T-cell (primary cell): ENCODE measurements at places on chromosomes 7 and 10.
A peak's percentile ranks its signal among the peaks of the same experiment; 100 is the strongest.

DNA sequence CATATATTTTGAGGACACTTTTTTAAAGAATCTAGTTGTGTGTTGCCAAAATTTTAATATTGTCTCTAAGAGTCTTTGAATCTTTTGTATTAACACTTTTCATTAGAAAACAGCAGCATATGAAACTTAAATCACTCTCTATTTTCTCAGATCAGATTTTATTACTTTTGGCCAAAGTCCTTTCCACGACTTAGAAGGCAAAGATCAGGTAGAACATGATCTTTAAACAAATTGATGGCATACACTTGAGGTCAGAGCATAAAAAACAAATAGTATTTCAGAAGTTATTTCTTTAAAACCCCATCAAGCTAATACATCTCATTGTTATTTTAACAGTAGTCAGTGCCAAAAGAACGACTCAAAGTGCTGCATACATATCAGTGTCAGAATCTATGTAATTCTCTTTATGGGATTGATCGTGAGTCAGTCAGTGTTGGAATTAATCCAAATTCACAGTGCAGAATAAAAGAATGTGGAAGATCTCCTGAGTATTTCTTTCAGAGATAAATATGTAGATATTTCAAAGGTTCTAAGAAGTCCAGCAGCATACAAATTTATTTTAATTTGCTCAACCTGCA is 9.6 kb upstream of the AGMO start:
- no peak for DNase-seq

GRCh38 chr10:33334153-33334804 is at the start of gene NRP1:
Gene NRP1 (minus strand): TSS chr10:33334667. CDS start chr10:33334382, 285 bp downstream.
- DNase-seq, result peak; percentile 7

GRCh38 chr7:1844336-1844950 is 174.4 kb downstream of the ELFN1 start:
- DNase-seq, result no peak

DNA sequence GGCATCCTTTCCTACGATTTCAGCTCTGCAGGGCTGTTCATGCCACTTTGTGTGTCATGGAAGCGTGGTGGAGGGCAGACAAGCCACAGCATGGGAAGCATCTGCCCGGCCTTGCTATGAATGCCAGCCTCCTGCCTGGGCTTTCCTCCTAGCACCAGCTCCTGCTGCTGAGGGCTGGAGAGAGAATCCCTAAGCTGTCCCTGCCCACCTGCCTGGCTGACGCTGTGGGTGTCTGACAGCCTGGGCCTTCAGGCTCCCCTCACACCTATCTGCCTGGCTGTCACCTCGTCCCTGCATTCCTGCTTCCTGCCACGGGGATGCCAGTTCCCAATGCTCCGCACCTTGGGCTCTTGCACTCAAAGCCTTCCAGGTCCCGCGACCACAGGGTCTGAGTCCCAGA is 606.5 kb upstream of the MGMT start:
- DNase-seq, result no peak

GRCh38 chr7:5143935-5144903 is 45.8 kb upstream of the WIPI2 start:
- DNase-seq, result peak; percentile 92

DNA sequence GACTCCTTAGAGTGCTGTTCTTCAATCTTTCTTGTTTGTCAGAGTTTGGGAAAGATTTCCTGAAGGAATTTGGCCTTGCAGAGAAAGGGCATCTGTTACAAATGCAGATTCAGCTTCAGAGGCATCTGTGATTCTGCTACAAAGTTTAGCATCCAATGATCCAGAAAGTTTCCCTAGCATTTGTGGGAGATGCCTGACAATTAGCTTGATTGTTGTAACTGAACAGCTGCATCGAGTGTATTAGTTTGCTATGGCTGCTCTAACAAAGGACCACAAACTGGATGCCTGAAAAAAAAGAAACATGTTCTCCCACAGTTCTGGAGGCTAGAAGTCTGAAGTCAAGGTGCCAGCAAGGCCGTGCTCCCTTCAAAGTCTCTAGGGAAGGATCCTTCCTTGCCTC is 365.1 kb downstream of the GRID1 start:
- no peak for DNase-seq

DNA sequence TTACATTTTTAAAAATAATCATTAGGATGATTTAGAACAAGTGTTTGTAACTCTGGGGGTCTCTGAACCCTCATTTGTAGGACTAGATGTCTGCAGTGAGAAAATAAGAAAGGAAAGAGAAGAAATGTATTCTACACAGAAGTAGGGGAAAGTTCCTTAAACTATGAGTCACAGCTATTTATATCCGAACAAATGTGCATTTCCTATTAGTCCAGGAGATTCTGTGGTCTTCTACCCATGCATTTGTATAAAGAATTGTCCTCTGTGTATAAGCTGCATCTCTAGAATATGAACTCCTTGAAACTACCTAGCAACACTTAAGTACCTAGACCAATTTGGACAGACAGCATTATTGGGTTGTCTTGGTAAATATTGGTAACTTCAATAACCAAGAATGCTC is 15.9 kb upstream of the CD36 start:
- DNase-seq, result no peak

DNA sequence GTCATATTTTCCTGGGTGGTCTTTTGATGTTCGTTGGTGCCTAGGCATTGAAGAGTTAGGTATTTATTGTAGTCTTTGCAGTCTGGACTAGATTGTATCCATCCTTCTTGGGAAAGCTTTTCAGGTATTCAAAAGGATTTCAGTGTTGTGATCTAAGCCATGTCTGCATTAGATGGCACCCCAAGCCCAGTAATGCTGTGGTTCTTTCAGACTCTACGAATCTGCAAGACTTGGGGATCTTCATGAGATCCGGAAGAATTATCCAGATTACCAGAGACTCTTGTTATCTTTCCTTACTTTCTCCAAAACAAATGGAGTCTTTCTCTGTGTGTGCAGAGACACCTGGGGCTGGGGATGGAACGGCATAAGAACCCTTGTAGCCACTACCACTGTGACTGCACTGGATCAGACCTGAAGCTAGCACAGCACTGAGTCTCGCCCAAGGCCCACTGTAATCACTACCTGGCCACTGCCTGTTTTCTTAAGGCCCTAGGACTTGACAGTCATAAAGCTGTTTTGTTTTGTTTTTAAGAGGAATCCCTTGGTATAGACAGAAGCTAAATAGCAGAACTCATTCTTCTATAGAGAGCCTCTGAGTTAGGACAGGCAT is 75.5 kb downstream of the MARCHF5 start:
- no peak for DNase-seq

- no peak for DNase-seq
These were observed 10.1 kb upstream of the PON1 start for GRCh38 chr7:95334447-95334846.

DNA sequence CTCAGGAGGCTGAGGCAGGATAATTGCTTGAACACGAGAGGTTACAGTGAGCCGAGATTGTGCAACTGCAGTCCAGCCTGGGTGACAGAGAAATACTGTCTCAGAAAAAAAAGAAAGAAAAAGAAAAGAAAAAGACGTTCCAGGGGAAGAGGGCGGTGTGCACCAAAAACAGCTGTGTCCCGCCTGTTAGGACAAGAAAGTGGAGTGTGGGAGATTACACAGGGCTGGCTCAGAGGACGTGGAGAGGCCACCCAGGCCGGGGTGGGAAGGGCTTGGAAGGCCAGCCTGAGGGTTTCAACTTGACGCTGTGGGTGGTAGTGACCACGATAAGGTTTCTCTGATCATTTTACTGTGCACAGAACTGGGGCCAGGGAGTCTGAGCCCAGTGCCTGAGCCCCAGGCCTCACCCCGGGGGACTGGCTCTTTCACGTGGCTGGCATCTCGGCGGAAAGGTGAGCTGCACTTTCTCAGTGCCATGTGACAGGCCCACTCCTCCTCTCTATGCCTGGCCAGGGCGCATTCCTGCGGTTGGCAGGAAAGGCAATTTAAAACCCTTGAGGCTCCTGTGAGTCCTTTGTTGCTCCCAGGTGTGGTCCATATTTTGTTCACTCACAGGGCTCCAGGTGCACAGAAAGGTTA is 13.9 kb downstream of the RHBDD2 start:
- no peak for DNase-seq

DNA sequence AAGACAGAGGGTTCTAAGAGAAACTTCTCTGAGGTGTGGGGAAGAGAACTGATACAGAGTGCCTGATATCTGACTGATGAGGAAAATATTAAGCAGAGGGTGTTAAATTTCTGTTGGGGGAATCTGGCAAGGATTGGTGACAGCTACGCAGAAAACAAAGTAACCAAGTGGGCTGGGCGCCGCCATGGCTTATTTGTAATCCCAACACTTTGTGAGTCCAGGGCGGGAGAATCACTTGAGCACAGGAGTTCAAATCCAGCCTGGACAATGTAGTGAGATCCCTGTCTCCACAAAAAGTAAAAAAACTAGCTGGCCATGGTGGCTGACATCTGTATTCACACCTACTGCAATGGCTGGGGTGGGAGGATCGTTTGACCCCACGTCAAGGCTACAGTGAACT is 2.1 kb upstream of the C7orf25 start:
- no peak for DNase-seq

GRCh38 chr10:46326066-46326465 is 39.3 kb downstream of the ANTXRL start:
- DNase-seq, result no peak

GRCh38 chr10:18308600-18308999 is 168.4 kb downstream of the CACNB2 start:
- DNase-seq, result no peak

DNA sequence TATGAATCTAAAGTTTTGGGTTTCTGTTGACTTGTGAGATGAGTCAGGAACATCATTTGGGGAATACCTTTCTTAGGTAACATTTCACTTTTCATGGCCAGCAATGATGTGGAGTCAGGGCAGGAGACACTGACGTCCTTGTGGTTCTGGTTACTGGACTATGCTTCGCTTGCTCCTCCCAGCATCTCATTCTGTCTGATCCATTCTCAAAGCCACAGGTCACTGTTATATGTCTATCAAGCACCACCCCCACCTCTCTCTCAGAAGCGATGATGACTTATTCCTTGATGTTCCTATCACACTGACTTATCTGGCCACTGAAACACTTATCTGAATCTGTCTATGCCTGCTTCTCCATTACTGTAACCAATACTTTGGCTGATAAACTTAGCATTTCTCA is 51.6 kb downstream of the TES start:
- DNase-seq, result no peak

GRCh38 chr7:77252506-77252905 is 52.9 kb upstream of the FGL2 start:
- DNase-seq, result no peak

DNA sequence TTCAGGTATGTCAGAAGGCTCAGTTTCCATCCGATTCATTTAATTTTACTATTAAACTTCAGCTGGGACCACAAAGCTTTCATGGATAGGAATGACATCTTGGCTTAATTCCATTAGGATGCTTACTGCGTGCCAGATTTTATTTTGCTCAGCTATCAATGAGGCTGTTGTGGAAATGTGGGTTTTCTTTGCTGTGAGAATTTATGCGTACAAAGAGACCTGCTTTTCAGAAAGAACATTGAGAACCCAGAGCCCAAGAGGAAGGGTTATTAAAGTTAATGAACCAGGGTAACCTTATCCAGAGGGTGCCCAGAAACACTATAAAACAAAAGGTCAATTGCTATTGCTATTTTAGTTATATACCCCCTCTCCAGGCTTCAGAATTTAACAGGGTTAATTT is 98.3 kb downstream of the MKLN1 start:
- no peak for DNase-seq

DNA sequence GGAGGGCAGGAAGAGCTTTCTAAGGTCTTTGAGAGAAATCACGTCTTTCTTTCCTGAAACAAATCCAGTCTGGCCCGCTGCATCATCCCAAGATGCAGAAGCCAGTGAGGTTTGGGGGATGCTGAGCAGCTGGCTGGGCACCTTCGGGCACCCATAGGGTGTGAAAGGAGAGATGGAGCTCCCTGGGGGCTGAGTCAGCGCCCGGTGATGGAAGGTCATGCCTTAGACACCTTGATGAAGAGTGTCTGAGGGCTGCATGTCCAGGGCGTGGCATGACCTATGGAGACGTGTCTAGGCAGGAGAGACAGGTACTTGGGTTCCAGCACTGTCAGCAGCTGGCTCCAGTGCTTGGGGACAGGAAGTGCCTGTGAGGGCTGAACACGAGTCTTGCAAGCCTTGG is 88.3 kb downstream of the GOLGA7B start:
- DNase-seq, result no peak

- no peak for DNase-seq
These were observed 79.0 kb downstream of the ABI1 start for GRCh38 chr10:26781797-26782196.

- DNase-seq, result no peak
These were observed 197.3 kb upstream of the PODXL start for GRCh38 chr7:131753620-131754222.

DNA sequence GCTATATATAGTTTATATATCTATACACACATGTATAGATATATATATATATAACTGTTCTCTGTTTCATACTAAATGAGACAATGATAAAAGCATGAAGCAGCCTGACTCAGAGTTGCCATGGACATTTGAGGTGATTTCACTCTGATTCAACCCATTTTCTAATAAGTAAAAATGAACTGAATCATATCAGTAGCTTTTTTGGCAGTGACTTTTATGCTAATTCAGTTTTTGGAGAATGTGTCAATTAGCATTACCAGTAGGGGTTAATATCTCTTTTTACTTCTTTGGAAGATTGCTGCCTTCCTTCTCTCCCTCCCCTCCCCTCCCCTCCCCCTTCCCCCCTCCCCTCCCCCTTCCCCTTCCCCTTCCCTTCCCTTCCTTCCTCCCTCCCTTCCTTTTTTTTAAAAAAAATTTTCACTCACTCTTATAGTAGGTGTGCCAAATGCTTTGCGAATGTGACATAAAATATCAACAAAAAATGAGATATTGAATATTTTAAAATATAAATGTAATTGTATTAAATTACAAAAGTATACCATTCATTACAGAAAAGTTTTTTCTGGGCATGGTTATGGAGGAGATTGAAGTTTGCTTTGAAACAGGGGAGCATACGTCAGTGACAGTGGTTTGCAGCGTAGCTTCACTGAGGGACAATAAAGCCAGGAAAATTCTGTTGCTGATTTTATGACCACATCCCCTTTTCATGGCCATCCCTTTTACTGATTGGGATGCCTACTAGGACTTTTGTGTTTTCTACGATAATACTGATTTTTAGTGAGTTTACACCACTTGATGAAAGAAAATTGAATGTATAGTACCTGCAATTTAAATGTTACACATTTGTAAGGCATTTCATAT is 64.0 kb upstream of the KLF6 start:
- DNase-seq, result no peak

- DNase-seq, result no peak
These were observed 69.6 kb upstream of the CAPZA2 start for GRCh38 chr7:116792813-116793212.

GRCh38 chr7:139681812-139682135 is 96.0 kb downstream of the HIPK2 start:
- no peak for DNase-seq

DNA sequence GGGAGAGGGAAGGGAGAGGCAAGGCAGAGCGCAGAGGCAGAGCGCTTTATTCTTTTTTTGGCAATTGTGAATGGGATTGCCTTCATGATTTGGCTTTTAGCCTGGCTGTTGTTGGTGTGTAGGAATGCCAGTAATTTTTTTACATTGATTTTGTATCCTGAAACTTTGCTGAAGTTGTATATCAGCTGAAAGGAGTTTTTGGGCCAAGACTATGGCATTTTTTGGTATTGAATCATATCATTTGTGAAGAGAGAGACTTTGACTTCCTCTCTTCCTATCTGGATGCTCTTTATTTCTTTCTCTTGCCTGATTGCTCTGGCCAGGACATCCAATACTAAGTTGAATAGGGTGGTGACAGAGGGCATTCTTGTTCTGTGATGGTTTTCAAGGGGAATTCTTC is 291.3 kb downstream of the REEP3 start:
- no peak for DNase-seq

- DNase-seq, result no peak
These were observed 76.4 kb downstream of the WDR37 start for GRCh38 chr10:1132584-1132983.
